ENCODE measurements at places on chromosomes 7 and 10. TPM values are rescaled to one million over a fixed set of nuclear protein-coding genes. Genes with fewer than 3 reads are reported as not detected.

PRLHR gene
- not detected for total RNA-seq

SORCS1 gene
- total RNA-seq: not detected

MSRB2 gene
- total RNA-seq: 15.9 TPM

MACROH2A2 gene
- 25.8 TPM for total RNA-seq

ADGRA1 gene
- 0.24 TPM for total RNA-seq

NUB1 gene
- total RNA-seq: 39.6 TPM

SNCG gene
- total RNA-seq: 10.0 TPM

NKX2-3 gene
- 0.07 TPM for total RNA-seq

POLL gene
- total RNA-seq: 17.3 TPM

STAG3 gene
- not detected for total RNA-seq

SCIN gene
- 0.66 TPM for total RNA-seq

LIPN gene
- not detected for total RNA-seq

MSS51 gene
- total RNA-seq: 0.26 TPM
